ENCODE measurements at places on chromosomes 11 and 22.

DNA sequence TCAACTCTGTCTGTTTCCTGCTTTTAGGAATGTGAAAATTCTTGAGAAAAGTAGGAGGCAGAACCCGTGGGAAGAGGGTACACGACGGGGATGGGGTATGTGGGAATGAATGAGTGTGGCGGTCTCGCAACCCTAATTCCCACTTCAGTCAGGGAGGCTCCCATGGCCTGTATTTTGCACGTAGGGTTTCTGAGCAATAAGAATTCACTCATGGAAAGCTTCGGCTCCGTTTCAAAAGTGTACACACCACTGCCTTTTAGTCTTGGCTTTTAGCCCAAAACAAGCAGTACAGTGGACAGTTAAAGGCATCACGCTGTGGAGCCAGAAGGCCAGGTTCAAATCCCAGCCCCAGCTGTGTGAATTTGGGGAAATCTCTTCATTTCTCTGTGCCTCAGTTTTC, 116.7 kb downstream of the MN1 start:
- no peak for DNase-seq

DNA sequence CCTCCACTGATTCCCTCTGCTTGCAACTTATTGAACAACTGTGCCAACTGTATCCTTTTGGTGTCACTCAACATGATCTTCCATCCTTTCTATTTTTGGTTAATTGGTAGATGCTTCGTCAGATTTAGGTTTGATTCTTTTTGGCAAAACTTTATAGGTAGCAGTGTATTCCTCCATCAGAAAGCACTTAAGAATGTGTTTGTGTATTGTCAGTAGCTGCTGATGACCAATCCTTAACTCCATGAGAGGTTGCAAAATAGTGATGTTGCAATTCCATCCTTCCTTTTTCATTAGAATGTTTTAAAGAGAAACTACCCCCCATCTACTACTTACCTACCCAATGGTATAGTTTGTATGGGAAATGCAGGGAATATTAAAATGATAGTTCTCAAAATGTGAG, 22.1 kb downstream of the FAM76B start:
- DNase-seq: no peak

GRCh38 chr22:22099194-22099486, 116.6 kb upstream of the TOP3B start:
- DNase-seq: no peak

- peak; percentile 73 for DNase-seq
Observed at GRCh38 chr11:66371627-66372415, at the start of gene SLC29A2. TSS of gene SLC29A2 (minus strand) at chr11:66371760. CDS start at chr11:66371591, 169 bp downstream.

DNA sequence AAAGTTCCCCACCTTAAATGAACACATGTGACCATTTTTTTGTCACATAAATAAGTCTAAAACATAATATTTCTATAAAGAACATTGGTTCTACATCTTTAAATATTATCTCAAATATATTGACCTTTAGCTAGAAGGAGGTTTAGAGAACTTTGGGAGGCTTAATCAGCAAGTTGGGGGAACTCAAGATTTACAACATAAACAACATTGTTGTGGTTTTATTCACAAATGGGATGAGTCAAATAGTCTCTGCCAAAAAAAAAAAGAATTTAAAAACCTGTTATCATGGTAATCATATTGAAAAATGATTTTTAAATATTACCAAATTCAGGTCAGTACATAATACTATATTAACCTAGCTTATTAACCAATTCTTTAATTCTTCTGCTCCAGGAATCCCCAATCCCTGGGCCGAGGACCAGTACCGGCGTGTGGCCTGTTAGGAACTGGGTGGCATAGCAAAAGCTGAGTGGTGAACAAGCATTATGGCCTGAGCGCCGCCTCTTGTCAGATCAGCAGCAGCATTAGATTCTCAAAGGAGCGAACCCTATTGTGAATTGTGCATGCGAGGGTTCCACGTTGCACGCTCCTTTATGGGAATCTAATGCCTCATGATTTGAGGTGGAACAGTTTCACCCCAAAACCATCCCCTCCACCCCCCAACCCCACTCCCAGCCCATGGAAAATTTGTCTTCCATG, 98.2 kb downstream of the RDX start:
- no peak for DNase-seq

GRCh38 chr11:119336744-119337469, 2.6 kb downstream of the RNF26 start:
- no peak for DNase-seq

GRCh38 chr22:42169055-42169469, 38.5 kb upstream of the CYP2D6 start:
- peak; percentile 78 for DNase-seq

DNA sequence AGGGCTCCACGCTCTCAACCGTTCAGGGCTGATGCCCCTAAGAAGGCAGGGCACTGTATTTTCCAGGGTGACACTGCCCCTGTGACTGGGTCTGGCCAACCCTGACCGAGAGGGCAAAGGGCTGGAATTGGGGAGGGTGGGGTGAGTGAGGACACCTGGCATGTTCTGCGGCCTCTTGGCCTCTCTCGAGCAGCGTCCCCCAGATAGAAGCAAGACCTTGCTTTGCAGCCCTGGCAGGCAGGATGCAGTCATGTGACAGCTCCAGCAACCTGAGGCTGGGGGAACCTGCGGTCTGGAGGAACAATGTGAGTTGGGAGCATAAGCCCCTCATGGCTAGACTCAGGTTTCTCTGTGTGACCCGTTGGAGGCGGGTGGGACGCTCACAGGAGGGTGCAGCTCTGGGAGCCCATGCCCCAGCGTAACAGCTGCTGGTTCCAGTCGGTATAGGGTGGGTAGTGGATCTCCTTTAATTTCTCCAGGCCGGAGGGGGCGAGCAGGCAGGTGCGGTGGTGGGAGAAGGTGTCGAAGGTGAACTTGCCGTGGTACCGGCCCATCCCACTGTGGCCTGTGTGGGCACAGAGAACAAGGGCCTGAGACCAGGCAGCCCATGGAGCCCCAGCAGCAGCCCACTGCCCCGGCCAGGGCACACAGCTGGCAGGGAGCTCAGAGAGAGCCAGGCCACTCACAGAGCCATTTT, 11.4 kb downstream of the ALDH3B2 start:
- no peak for DNase-seq

DNA sequence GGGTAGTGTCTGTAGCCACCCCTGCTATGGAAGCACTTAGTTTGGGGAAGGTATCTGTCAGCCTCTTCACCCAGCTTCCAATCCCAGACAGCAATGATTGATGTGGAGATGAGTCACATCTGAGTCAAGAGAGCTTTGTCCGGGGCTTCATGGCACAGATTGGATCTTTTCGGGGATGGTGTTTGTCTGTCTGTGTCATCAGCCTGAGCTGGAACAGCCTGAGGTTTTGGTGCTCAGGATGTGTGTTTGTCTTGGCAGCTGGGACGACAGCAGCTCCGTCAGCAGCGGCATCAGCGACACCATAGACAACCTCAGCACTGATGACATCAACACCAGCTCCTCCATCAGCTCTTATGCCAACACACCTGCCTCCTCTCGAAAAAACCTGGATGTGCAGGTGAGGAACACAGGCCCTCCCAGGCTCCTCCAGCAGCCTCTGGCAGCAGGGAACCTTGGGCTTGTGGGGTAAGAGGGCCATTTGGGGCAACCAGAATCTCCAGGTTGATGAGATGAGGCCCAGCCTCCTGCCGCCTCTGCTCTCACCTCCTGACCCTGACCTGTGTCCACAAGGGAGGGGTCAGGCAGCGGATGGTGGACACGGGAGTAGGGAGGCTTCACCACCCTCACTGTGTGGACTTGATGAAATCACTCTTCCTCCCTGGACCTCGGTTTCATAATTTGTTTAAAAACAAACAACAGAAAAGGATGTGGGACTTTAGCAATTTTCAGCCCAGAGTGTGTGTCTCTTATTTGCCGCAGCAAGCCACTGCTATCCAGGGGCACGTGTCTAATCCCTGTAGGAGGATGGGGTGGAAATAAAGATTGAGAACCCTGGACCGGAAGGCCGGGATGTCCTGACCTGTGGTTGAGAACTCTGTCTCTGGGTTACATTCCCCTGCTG, 124.3 kb downstream of the DBX1 start:
- DNase-seq: no peak

DNA sequence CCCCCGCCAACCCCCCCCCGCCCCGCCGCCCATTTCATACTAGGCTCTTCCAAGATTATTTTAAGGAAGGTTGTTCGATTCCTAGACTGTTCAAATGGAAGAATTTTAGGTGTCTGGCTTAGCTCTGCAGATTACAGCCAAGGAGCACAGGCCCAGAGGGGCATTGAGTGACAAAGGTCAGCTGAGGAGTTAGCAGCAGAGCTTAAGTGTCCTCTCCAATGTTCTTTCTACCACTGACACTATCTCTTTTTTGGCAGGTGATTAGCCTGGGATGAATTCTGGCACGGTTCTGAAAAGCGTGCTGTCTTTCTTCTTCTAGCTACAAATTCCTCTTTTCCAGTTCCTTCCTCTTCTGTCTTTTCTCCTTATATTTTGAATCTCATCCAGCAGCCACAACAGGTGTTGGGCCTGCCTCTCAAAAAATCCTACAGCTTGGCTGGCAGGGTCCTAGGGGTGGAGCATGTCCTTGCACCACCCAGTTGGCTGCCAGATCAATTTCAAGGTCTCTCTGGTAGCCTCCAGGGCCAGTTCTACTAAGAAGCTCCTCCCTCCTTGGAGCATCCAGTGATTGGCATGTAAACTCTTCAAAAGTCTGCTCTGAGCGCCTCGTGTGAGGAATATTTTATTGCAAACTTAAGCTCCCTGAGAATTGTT, 23.0 kb downstream of the KCNE3 start:
- DNase-seq: no peak
